GM03348 (cell line): ENCODE measurements at places on chromosomes 2 and 18.

DNA sequence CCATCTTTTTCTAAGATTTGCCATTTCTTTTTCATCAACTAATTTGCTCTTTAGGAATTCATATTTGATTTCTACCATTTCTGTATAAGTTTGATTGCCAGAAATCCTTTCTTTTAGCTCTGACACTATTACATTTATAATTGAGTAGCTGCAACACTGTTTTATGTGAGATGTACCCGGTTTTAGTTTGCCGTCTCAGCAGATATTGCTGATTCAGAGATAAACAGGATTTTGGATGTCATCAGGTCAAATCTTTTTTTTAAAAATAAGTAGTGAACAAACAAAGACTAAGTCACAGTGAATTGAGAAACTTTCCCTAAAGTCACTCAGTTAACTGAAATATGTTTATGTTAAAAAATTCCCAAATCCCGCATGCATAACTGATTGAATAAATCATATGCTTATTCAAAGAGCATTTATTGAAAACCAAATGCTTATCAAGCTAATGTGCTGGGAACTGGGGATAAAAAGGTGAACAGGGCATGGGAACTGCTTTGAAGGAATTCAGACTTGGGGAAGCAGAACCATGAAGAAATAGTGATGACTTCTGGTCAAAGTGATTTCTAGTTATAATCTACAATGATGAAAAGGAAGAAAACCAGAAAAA is 19.5 kb upstream of the CCDC102B start:
- DNase-seq: no peak

GRCh38 chr2:217396165-217396564 is 536.3 kb upstream of the TNP1 start:
- DNase-seq: no peak

DNA sequence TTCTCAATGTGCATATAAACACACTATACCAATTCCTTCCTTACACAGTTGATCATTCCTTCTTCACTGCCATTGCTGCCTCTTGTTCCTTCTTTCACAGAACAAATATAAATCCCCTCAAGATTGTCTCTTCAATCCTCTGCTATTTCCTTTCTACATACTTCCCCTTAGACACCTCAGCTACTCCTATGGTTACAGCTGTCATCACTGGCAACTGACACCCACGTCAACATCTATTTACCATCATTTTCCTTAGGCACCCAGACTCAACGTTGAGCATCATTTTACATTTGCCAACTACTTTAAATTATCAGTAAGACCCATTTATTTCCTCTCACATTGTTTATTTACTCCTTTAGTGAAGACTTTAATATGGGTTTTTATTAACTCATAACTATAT is 488.8 kb upstream of the FSHR start:
- DNase-seq: no peak

DNA sequence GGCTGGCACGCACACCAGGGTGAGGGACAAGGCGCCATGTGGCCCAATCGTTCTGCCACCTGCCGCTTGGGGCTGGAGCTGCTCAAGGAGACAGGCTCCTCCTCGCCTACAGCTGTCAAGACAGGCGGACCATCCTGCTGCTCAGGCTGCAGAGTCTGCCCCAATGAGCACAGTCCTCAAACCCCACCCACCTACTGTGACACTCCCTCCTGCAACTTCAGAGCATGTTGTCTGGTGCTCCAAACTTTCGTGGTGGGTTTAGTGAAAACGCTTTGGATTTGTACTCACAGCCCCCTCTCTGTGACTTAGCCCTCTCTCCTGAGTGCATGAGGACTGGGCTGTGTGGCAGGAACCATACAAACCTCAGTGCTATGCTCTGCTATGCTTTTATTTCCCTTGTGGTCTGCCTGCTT is 23.2 kb upstream of the SLC35F6 start:
- DNase-seq: no peak

DNA sequence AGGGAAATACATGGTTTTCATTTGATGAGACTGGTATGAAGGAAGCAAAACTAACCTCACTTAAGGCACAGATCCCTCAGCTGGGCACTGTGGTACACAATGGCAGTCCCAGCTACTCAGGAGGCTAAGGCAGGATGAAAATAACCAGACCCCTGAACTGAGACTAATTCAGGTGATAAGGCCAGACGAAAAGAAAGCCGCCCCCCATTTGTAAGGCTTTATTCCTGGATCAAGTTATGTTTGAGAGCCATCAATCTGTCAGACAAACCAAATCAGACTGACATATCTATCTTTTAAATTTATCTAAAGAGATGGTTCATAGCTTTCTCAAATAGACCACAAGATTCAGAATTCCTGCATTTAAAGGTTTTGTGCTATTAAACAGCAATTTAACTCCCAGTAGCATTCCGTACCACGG is 4.1 kb downstream of the SRSF7 start:
- DNase-seq: no peak

DNA sequence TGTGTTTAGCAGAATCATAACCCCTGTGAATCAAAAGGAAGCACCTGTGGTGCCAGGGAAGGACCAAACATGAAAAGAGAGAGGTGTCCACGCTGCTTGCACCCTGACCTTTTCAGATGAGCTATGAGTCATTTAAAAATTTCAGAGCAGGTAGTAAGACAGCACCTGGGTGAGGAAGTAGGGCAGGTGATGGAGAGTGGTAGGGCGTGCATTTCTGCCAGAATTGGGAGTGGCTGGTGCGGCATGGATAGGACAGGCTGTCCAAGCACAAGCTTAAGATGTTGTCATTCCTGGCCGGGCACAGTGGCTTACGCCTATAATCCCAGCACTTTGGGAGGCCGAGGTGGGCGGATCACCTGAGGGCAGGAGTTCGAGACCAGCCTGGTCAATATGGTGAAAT is 36.8 kb downstream of the NPAS2 start:
- no peak for DNase-seq

DNA sequence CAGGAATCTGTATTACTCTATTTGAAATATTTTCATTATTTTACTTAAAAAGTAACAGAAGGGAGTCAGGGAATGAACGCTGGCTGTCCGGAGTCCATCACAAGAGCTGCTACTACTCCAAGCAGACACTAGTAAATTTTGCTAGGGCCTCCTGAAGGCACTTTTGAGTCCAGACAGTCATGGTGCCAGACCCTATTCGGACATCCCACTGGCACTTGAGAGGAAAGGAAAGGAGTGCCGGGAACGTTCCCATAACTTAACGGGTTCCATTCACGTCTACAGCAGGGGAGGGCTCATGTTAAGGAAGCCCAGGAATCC is 563 bp upstream of the GMCL1 start:
- no peak for DNase-seq

DNA sequence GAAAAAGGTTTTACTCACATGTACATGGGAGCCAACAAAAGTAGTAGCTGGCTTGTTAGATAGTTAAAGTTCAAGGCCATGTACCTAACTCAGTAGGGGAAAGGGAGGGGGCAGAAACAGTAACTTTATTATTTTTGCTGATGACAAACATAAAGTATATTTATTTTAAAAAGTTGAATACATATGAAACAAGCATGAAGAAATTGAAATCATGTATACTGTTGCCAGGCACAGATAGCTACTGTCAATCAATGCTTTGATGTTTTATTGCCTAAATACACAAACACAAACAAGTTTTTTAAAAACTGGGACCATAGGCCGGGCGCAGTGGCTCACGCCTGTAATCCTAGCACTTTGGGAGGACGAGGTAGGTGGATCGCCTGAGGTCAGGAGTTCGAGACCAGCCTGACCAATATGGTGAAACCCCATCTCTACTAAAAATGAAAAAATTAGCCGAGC is 7.6 kb upstream of the PSD4 start:
- no peak for DNase-seq

GRCh38 chr2:240622531-240623235 is 2.6 kb upstream of the GPR35 start:
- DNase-seq: no peak

GRCh38 chr18:36185901-36186460 is 1.3 kb upstream of the MOCOS start:
- no peak for DNase-seq

- DNase-seq: no peak
Observed at GRCh38 chr2:101858246-101858645, 133.5 kb upstream of the IL1R2 start.

GRCh38 chr2:158935617-158936016 is 32.8 kb upstream of the TANC1 start:
- DNase-seq: no peak

GRCh38 chr2:43082111-43082894 is 144.1 kb downstream of the ZFP36L2 start:
- peak; percentile 85 for DNase-seq

GRCh38 chr2:128302011-128302743 is 16.5 kb downstream of the HS6ST1 start:
- no peak for DNase-seq

DNA sequence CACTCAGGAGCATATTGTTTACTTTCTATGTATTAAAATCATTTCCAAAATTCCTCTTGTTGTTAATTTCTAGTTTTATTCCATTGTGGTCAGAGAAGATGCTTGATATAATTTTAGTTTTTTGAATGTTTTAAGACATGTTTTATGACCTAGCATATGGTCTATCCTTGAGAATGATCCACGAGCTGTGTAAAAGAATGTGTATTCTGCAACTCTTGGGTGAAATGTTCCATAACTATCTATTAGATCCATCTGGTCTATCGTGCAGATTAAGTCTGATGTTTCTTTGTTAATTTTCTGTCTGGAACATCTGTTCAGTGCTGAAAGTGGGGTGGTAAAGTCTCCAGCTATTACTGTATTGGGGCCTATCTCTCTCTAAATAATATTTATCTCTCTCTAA is 83.3 kb upstream of the EPAS1 start:
- DNase-seq: no peak

DNA sequence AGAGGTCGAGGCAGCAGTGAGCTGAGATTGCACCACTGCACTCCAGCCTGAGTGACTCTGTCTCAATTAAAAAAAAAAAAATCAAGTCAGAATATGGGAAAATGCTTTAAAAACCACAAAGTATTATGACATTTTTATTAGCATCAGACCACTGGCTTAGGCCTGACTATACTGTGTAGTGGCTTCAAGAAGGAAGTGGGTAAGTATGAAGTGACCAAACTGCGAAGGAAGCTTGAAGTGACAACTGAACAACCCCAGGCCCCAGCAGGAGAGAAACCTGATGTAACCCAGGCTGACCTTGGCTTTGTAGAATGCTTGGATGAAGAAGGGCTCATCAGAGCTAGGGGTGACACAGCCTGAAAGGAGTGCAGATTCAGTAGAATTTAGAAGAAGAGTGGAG is 21.4 kb upstream of the HAAO start:
- DNase-seq: no peak

DNA sequence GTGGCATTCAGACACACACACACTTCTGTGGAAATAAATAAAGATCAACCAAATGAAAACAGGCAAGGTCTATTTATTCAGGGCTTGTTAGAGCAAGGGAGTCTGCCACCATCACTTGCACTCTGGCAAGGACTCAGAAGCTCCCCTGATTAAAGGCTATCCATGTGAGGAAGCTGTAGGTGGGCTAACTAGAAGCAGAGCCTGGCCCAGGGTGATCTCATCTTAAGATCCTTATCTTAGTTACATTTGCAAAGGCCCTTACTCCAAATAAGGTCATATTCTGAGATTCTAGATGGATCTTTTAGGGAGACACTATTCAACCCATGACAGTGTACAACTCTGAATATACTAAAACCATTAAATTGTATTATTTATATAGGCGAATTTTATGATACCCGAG is 190.0 kb upstream of the SRD5A2 start:
- DNase-seq: no peak

- no peak for DNase-seq
Observed at GRCh38 chr2:205932861-205933260, 153.1 kb downstream of the INO80D start.

GRCh38 chr18:41457765-41458326 is 497.2 kb upstream of the PIK3C3 start:
- no peak for DNase-seq

DNA sequence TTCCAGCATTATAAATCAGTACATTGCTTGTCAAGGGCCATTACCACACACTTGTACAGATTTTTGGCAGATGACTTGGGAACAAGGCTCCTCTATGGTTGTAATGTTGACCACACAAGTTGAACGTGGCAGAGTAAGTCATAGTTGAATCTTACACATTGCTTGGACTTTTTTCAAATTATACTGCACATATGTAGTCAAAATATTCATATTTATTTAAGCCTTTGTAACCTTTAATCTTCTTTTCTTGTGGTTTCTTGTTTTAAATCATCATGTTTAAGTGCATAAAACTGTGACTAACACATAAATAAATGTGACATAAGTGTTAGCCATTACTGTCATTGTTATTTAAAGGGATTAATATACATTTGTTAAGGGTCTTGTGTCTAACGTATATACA is 52.1 kb upstream of the EPB41L5 start:
- DNase-seq: no peak

DNA sequence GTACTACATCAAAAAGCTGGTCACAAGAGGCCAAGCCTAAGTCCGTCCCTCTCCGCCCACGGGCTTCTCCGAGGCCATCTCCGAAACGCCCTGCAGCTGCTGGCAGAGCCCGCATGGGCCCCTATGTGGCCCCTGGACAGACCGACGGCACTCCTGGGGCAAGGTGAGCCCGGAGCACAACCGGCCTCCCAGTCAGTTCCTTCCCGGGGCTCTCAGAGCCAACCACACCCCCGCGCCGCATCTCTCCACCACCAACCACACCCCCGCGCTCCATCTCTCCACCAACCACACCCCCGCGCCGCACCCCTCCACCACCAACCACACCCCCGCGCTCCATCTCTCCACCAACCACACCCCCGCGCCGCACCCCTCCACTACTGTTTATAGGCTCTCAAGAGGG is 93.5 kb downstream of the ZNF516 start:
- no peak for DNase-seq
